ENCODE measurements at places on chromosomes 7 and 10. TPM values are rescaled to one million over a fixed set of nuclear protein-coding genes. Genes with fewer than 3 reads are reported as not detected.

MYOZ1 gene
- polyA plus RNA-seq: 3.6 TPM

FANK1 gene
- polyA plus RNA-seq: 1.2 TPM

SPDYE2 gene
- not detected for polyA plus RNA-seq

DPYSL4 gene
- polyA plus RNA-seq: 116 TPM

SUGCT gene
- 1.1 TPM for polyA plus RNA-seq

PDE6C gene
- polyA plus RNA-seq: not detected

STEAP1 gene
- 0.32 TPM for polyA plus RNA-seq

All from brain (organoid and tissue), 16 donors.